ELF-1 (cell line): ENCODE measurements at places on chromosomes 7 and 10.

GRCh38 chr10:123101872-123102271 lies 33.9 kb upstream of the HMX3 start:
- DNase-seq = no peak

GRCh38 chr10:31602541-31603234 lies 283.7 kb downstream of the ZEB1 start:
- peak; percentile 45 for DNase-seq

- DNase-seq = no peak
Measured at GRCh38 chr7:151686826-151687225, 167.1 kb upstream of the RHEB start.

- no peak for DNase-seq
Measured at GRCh38 chr10:61028861-61029361, 84.9 kb upstream of the RHOBTB1 start.

GRCh38 chr10:26310361-26310760 lies 93.8 kb downstream of the GAD2 start:
- DNase-seq = no peak

- DNase-seq = no peak
Measured at GRCh38 chr7:3280946-3281656, 20.0 kb upstream of the SDK1 start.

DNA sequence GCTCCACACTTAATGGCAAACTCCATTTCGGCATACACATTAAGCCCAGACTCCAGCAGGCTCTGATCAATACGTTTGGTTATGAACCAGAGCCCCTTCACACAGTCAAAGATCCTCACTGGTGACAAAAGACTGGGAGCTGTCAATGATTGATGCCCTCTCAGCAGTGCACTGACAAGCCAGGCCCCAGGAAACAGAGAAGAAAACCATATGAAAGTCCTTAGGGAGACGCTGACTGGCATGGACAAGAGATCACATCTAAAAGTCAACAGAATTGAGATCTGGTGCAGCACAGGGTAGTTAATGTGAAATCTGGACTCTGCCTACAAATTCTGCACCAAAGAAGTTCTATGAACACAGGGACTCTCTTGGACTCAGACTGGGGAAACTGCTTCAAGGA lies 600.9 kb upstream of the NRP1 start:
- DNase-seq = peak; percentile 37

- no peak for DNase-seq
Measured at GRCh38 chr7:134739362-134739761, 40.1 kb upstream of the CALD1 start.

DNA sequence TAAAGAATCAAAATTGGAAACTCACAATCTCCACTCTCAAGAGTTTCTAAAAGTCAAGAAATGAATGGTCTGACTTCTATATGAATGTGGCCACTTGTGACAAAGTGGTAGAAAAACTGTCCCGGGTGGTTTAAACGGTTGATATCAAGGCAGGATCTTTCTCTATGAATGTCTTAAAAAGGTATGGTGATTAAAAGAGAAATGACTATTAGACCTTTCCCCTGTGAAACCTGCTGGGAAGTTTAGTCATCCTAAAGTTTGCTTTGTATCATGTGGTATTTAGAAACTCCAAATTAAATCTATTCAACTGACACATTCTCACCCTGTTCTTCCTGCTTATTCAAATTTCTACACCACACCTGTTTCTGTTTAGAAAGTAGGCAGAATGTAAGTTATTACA lies 492.5 kb downstream of the XPNPEP1 start:
- no peak for DNase-seq

DNA sequence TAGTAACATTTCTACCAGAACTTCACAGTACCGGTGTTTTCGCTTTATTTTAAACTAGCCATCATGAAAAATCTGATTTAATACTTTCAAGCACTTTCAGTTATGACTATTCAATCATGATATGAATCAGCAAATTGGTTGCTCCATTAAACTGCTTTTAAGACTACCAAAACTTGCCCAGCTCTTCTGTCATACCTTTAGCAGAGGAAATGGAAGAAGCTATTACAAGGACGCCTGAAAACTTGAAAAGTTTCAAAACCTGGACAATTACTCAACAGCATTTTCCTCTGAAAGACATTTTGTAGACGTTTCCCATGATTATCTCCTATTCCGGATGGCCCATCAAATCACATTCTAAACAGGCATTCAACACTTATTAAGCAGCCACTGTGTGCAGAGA lies 2.0 kb downstream of the JAZF1 start:
- DNase-seq = no peak

- DNase-seq = no peak
Measured at GRCh38 chr7:12756821-12757220, 69.4 kb downstream of the ARL4A start.

- no peak for DNase-seq
Measured at GRCh38 chr10:48684463-48684791, 246 bp upstream of the WDFY4 start.

- DNase-seq = no peak
Measured at GRCh38 chr10:6348096-6348874, 145.6 kb downstream of the PFKFB3 start.
